Amniotic stem cell (primary cell): ENCODE measurements at places on chromosomes 11 and 22.

GRCh38 chr11:117748771-117749540 lies 48.1 kb downstream of the DSCAML1 start:
- no peak for DNase-seq

DNA sequence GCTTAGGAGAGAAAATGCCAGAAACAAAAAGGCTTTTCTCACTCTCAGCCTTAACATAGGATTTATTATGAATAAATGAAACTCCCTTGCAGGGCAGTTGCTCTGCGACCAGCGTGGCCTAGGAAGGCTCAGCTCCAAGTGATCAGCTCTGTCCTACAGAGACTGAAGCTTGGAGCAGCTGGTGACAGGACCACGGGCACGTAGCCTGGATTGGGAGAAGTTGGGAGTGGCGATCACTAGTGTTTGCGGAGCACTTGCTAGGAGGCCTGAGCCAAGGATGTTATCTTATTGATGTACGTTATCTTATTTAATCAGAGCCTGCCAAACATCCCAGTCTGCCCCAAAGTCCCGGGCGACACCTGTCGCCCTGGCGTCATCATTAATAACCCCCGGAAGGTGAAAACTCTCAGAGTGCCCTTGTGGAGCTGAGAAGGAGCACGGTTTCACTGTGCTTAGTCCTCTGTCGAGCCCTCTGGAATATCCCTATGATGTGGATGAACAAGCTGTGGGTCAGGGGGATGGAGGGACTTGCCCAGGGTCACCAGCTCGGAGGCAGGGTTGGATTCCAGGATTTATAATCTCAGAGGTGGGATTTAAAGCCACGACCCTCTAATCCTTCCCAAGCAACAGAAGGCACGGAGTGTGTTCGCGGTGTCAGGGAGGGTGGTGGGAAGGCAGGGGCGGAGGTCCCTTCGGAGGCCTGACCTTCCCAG lies 40.8 kb upstream of the SMIM38 start:
- DNase-seq, result no peak

GRCh38 chr22:43823911-43824665 lies 12.0 kb upstream of the EFCAB6 start:
- DNase-seq, result no peak

- DNase-seq, result no peak
Measured at GRCh38 chr22:47071807-47072641, 309.6 kb downstream of the TBC1D22A start.

GRCh38 chr22:43743131-43743530 lies 69.0 kb downstream of the EFCAB6 start:
- DNase-seq, result no peak

DNA sequence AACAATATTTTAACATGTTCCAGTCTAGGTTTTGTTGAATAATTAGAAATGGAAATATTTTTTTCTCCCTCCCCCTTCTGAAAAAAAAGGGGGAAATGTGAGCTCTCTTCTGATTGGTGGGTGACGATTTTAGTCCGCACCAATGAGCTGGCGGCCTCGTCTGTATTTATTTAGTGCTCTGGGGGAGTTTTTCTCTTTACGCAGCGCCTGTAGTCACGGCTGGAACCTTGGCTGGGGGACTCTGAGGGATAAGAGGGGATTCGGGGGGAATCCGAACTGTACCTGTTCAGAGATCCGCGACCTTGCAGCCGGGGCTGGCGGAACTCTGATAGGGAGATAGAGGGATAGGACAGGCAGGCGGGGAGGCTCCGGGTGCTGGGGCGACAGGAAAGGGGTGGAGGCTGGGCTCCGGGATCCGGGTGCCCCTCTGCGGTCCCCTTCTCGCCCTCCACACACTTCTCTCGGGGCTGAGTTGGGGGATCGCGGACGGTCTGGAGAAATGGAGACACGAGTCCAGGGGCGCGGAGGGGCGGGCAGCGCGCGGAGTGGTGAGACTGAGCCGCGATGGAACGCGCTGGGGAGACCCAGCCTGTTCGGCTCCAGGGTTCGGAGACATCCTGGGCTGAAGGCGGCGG lies 99.7 kb upstream of the HSD17B12 start:
- no peak for DNase-seq

DNA sequence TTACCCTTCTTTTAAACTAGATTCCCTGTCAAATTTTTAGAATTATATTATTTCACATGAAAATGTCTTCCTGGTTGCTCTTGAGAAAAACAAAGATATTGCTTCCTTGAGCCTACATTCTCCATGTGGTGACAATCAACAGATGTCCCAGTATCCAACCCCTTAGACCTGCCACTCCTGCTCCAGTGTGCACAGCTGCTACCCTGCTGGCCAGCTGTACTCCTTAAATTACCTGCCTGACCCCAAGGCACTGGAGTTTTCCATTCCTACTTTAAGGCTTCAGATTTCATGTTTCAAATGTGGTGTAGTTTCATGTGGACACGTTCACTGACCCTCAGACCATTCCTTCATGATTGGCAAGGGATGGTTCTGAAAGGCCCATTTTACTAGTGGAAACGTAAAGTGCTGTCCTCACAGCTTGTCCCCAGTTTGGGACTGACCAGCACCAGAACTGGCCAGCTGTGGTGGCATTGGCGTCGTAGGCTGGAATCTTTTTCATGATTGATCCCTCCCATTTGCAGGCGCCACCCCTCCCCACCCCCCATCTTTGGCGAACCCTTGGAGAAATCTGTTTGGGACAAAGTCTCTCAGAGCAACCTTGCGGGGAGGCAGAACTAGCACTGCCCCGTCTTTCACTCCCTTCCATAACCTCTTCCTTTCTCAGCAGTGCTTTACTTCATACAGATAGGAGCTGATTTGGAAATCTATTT lies 123.5 kb downstream of the DBX1 start:
- DNase-seq, result no peak

- DNase-seq, result no peak
Measured at GRCh38 chr11:78575478-78575877, 814 bp upstream of the NARS2 start.

DNA sequence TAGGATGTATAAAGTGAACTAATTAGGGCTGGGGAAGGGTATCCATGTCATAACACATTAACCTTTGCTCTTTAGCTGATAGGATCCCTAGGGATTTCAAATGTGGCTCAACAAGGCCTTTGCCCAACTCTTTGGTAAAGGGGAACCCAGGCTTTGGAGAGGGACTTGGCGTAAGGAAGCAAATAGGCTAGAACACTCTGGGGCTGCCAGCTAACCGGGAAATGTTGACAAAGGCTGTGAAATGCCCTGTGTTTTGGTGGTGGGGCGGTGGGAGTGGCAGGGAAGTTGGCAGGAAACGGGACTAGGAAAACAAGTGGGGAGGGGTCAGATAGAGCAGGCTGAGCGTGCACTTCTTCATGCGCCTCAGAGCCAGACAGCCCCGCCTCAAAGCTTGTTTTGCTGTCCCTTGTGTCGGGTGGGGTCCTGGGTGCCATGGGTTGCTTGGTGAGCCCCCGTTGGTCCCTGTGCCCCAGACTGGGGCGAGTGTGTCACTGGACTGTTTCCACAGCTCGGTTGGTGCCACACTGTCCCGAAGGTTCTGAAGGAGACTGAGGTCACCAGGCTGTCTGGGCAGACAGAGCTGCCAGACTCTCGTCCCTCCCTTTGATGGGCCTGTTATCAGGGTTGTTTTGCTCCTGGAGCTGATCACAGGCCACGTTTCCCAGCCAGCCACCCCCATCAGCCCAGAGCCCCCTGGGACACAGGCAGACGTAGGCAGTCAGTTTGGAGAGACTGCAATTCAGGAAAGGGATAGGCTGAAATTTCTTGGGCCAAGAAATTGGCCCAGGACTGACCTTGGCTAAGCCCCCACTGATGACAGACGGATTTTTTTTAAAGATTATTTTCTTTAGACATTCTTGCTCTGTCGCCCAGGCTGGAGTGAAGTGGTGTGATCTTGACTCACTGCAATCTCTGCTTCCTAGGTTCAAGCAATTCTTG lies 19.6 kb downstream of the KCTD21 start:
- DNase-seq, result no peak

GRCh38 chr11:68076371-68077042 lies 37.7 kb downstream of the TCIRG1 start:
- no peak for DNase-seq

DNA sequence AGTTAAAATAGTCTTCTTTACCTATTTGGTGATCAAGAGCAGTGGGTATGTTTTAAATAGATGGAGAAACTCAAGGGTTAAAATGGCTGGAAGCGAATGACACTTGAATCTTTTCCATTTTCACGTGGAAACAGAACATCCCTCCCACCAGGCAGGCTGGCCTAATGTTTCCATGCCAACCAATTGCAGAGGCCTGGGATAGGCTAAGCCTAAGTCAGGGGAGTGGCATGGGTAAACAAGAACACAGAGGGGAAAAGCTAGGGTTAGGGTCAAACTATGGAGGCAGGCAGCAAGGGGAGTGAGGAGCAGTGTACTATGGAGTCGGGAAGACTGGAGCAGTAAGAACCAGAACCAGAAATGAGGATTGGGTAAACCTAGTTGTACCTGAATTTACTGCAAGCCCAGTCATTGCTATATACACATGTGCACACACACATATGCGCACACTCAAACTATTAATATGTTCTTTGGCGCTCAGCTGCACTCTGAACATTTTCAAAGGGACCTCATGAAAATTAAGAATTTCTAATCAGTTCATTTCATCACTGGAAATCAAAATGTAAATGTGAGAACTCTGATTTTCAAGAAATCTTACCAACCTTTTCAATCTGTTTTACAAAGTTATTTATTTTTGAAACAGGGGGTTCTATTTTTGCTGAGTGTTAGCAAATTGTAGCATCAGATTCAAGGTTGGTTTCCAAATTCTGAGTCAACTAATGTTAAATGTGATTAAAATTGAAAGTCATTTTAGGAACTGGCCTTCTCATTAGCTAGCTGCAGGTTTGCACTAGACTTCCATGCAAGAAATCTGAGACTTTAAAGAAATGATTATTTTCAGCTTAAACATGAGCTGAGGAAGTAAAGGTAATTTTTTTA lies 327.0 kb upstream of the CCDC90B start:
- no peak for DNase-seq

DNA sequence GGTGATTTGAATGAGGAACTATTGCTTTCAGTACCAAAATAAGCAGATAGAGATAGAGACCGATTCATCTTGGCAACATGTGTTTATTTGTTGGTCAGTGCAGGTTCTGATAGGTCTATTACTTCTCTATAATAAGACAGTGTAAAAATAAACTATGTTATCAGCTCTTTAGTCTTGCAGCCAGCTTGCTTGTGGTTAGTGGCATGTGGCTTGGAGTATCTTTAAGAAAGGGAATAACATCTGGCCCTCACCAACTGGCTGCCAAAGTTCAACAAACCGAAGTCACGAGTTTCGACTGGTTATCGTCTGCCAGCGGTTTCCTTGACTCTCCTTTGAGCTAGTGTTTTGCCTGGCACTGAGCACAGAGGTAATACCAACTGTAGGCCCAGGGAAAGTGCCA lies 71.8 kb downstream of the CTTN start:
- DNase-seq, result no peak

DNA sequence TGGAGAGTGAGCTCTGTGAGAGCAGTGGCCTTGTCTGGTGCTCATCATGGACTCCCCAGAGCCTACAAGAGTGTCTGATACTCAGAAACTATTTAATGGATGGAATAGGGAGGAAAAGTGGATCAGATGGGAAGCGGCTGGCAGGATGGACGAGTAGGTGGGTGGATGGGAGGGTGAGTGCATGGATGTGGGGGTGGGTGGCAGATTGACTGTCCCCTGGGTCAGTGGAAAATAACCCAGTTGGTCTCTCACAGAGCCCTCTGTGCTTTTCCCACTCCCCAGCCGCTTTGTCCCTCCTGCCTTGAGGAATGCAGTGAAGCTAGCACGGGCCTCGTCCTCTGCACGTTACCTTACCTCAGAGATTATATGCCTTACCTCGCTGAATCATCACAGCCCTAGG lies 5.9 kb downstream of the SPI1 start:
- DNase-seq, result no peak

- peak; percentile 59 for DNase-seq
Measured at GRCh38 chr11:62431171-62431901, 12.5 kb downstream of the SCGB1A1 start.

- no peak for DNase-seq
Measured at GRCh38 chr11:89205378-89205777, 27.7 kb downstream of the TYR start.
